Cardiac fibroblast (primary cell): ENCODE measurements at places on chromosomes 3 and 15.

DNA sequence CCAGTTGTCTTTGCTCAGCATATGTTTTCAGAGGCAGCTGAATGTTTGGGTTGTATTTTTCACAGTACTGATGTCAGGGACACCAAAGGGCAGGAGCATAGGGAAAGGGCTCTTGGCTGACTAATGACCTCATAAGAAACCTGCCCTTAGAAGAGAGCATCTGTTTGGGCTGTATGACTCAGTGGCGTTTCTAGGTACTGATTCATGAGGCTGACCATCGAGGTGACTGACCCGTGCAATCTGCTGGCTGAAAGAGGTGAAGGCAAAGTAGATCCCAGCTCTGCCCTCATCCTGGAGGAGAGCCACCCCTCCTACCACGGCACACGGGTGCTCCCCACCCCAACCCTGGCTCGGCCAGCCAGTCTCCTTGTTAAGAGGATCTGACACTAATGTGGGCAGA lies 8.3 kb downstream of the LMCD1 start:
- DNase-seq, result peak; percentile 62

DNA sequence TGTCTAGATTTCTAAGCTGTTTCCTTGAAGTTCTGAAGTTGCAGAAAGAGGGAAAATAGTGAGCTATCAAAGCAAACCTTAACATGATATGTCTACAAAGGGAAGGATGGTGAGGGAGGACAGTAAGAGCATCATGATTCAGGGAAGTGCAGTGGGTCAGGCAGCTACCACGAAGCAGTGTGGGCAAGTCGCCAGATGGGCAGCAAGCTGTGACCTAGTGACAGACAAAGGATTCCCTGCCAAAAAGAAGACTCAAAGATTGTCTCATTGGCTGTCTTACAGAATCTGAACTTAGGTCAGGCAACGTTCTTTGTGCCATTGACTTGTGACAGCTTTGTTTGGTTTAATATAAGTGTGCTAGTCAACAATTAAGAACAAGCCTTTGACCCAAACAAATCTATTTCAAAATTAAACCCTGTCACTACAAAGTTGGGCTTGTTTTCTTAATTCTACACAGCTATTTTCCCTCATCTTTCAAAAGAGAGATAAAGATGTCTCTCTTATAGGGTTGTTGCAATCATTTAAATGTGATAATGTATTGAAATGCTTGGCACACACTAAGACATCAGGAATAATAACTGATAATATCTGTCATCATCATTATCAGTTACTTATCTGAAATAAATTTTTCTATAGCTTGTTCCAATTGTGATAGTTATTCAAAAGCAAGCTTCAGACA lies 153.3 kb downstream of the ECT2 start:
- no peak for DNase-seq

DNA sequence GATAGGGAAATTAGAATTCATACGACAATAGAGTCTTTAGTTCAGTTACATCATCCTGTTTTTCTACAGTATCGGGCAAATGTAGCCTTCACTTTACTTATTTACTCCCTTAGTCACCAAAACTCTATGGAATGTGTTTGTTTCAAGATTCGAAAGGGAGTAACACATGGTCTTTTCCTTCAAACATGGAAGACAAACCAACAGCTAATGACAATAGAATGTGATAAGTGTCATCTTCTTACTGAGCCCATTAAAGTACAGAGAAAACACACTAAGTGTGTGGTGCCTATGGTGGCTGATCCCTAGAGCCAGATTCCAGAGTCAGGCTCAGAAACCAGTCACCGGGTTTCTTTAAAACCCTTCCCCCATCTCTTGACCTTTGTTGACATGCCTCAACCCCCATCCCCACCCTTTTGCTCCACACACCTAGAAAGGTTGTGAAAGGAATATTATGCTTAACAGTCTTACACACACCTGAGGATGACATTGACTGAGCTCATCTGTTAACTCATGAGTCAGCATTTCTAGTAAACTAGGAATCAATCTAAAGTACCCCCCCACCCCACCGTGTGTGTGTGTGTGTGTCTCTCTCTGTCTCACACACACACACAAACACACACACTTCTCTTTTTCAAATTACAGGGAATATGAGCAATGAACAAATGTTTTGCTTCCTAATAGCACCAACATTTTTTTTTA lies 549.6 kb upstream of the CCDC54 start:
- peak; percentile 78 for DNase-seq

GRCh38 chr3:66597308-66597863 lies 96.6 kb upstream of the LRIG1 start:
- DNase-seq, result no peak

- peak; percentile 91 for DNase-seq
These were observed 88.9 kb upstream of the CCNL1 start for GRCh38 chr3:157248590-157249422.

DNA sequence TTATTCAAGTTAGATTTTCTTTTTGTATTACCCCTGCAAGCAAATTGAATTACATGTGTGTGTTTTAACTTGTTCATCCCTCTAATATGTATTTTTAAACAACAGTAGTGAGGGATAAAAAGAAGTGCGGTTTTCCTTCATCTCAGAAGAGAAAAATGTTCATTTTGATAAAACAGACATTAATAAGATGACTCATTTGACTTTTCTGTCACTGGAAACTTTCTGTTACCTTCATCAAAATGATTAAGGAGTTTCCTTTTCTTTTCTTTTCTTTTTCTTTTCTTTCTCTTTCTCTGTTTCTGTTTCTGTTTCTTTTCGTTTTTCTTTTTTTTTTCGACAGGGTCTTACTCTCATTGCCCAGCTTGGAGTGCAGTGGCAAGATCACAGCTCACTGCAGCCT lies 53.0 kb downstream of the ECT2 start:
- DNase-seq, result no peak

DNA sequence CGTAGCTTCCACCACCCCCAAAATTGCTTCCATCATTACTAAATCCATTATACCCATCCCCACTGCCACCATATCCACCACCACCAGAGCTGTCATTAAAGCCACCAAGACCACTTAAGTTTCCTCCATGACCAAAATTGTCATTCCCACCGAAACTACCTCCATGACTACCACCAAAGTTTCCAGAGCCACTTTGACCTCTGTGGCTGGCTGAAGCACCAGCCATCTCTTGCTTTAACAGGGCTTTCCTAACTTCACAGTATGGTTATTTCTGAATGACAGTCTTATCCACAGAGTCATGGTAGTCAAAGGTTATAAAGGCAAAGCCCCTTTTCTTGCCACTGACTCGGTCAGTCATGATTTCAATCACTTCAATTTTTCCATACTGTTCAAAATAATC lies 24.3 kb upstream of the DENND4A start:
- DNase-seq, result no peak

DNA sequence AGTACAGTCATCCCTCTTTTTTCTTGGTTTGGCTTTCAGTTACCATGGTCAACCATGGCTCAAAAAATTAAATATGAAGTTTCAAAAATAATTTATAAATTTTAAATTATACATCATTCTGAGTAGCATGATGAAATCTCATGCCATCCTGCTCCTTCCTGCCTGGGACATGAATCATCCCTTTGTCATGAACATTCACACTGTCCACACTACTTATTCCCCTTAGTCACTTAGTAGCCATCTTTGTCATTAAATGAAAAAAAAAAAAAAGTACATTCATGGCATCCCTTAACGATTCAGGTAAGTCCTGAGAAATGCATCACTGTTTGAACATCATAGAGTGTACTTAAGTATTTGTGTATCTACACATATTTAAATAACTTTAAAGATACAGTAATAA lies 1046.3 kb downstream of the ROBO2 start:
- DNase-seq, result peak; percentile 57

DNA sequence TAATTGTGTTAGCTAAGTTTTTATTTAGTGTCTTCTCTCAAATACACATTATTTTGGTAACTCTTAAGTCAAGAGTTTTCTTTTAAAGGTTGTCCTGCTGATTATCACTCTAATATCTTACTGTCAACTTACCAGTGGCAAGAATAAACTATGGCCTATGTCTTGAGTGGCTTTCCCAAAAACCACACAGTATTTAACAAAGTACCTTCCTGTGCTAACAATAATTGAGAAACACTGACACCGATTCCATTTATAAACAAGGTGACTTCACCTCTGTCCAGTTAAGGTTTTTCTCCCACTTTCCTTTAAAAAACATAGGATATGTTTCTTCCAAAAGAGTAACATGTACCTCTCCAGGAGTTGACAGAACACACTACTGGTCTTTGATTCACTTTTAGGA lies 234.3 kb upstream of the CD96 start:
- DNase-seq, result no peak

DNA sequence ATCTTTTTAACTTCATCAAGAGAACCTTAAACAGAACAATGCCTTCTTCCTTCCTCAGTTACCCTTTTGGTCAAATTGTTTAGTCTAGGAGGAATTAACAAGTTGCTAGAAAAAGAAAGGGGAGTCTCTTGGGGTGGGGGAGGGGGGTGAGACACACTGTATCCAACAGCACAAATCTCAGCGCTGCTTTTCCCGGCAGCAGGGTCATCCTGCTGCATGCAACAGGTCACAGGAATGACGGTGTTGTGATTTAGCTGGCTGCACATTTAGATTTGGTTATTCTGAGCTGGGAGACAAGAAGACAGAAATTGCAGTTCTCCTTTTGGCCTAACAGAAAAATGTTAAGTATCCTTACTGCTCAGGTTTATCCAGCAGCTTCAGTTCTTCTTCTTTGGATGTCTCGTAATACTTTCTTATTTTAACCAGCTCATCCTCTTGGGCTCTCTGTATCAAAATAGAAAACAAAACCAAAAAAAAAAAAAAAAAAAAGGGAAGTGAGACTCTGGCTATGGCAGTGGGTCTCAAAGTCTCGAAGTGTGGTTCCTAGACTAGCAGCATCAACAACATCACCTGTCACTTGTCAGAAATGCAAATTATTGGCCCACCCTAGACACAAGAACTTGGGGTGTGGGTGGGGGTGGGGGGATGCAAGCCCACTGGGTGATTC lies 190.5 kb downstream of the GREM1 start:
- peak; percentile 90 for DNase-seq

- no peak for DNase-seq
These were observed 17.1 kb upstream of the EHHADH start for GRCh38 chr3:185270956-185271332.

- no peak for DNase-seq
These were observed 2.2 kb downstream of the HPS3 start for GRCh38 chr3:149131589-149131988.

- no peak for DNase-seq
These were observed 32.2 kb downstream of the RPLP1 start for GRCh38 chr15:69484837-69485236.

DNA sequence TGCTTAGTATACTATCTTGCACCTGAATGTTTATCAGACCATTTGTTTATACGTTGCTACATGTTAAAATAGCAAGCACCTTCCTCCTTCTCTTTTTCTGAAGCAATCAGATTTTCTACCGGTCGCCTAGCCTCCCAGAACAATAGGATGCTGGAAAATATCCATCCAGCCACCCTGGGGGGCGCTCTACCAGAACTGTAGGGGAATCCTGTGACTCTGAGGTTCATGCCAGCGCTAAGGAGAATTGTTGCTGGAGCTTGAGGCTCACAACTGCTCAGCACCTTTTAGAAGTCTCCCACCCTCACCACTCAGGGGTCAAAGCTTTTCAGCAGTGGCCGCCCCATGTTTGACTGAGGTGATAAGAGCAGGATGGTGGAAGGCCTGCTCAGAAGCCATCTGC lies 27.5 kb downstream of the SQOR start:
- DNase-seq, result no peak

DNA sequence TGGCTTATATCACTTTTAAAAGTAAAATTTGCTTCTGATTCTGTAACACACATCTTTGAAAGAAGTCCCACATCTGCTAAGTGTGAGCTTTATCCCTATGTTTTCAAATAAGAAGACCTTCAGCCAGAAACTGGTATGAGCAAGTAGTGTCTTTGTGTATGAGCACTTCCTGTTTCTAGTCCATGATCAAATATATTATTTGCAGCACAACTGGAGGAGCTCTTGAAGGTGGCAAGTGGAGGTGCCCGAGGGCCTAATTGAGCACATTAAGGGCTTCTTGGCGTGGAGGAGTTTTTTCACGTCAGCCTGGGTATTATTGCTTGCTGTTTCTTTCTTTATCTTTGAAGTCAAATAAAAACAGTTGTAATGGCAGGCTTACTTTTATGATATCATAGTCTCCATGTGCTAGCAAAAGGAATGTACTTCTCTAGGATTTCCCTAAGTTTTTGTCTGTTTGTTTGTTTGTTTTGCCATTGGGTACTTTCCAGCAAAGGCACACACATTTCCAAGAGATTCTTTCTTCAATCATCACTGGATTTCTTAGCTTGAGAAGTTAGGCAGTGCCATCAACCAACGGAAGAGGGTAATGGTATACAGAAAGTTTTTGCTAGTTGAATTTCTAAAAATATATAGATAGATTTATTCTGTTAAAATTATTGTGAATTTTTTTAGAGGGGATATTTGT lies 68.1 kb downstream of the MEIS2 start:
- DNase-seq, result no peak

- DNase-seq, result no peak
These were observed 21.9 kb upstream of the ATP8B4 start for GRCh38 chr15:50140983-50141382.

DNA sequence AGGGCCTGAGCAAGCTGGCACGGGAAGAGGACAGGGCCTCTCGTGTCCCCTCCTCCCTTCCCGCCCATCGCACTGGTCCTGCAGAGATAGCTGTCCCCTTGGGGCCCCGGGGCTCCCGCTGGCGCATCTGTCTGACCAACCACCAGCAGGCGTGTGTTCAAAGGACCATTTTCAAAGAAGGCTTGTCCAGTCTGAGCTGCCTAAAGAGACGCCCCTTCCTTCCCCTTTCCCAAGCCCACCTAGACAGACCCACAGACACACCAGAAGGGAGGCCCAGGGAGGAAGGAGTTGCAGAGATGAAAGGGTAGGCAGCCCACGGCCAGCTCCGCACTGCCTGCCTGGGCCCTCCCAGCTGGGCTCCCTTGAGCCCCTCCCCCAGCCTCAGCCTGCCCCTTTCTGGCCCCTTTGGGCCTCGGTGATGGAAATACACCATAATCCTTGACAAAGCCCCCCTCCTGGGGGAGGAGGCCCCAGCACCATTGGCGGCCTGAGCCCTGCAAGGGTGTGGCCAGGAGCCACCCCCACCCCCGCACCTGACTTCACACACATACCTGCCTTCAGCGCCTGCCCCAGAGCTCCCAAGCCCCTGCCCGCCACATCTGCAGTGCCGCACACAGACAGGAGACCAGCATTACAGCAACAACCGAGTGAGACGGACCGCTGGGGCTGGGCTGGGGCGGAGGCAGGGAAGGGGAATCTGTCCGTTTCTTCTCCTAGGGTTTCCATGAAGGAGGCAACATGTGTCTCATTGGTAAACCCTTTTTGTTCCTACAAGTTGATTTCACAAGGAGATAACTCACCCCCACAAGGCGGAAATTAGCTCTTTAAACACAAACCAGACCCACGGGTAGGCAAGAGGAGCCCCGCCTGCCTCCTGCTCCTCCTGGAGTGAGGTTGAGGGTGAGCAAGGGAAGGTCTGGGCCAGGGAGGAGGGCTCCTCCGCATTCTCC lies at the start of gene STRA6:
Gene STRA6 (minus strand): TSS at position 336 of the 950 bp plus-strand sequence. CDS start 520 bp downstream, outside the sequence.
- DNase-seq, result no peak

DNA sequence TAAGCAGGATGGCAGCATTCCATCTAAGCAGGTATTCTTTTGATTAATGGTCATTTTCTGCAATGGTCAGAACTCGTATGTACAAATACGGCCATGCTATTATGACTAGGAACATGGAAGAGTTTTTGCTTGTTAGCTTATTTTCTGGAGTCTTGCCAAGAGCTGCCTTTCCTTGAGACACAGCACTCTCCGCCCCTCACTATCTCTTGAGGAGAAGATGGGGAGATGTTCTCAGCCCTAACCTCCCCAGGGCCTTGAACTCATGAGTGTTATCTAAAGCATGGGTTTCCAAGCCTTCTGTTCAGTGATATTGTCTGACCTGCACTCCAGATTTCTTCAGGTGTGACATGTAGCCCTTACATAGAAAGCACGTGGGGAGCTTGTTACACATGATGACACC lies 65.9 kb upstream of the ACTC1 start:
- DNase-seq, result no peak
